ENCODE measurements at places on chromosomes 16 and 17.

DNA sequence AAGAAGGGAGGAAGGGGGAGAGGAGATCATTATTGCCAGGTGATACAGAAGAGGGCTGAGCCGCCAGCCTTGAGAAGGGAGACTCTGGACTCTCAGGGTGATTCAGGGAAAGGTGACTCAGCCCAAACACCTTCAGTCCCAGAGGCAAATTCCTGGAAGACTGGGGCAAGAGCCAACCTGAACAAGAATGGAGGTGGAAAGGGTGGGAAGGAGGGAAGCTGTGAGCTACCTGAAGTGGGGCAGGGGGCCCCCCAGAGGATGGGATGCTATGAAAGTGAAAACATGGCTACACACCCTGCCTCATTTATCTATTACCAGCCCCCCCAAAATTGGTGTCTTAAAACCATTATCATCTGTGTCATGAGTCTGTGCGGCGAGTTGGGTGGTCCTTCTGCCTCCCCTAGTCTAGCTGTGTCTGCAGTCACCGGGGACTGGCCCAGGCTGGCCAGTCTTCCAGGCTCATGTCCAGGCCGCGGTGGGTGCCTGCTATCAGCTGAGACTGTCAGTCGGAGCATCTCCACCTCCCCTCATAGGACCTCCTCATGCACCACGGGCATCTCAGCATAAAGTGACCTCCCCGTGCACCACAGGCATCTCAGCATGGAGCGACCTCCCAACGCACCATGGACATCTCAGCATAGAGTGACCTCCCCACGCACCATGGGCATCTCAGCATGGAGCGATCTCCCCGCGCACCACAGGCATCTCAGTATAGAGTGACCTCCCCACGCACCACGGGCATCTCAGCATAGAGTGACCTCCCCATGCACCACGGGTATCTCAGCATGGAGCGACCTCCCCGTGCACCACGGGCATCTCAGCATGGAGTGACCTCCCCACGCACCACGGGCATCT is 3.2 kb upstream of the SLC47A2 start:
- no peak for DNase-seq

DNA sequence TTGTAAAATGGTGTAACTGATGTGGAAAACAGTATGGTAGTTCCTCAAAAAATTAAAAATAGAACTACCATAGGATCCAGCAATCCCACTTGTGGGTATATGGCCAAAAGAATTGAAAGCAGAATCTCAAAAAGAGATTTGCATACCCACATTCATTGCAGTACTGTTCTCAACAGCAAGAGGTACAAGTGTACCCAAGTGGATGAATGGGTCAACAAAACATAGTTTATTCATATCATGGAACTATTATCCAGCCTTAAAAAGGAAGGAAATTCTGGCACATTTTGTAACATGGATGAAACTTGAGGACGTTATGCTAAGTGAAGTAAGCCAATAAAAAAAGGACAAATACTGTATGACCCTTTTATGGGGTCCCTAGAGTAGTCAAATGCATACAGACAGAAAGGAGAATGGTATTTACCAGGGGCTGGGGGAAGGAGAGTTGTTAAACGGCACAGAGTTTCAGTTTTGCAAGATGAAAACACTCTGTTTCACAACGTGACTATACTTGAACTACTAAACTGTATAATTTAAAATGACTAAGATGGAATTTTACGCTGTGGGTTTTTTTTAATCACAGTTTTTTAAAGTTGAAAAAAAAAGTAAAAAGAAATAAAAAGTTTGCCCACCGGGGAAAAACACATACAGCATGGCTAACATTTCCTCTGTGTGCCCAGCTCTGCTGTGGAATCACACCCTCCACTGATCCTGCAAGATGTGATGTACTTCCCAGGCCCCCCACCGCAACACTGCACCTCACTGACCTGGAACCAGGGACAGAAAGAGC is 6.1 kb downstream of the TVP23A start:
- DNase-seq: no peak

DNA sequence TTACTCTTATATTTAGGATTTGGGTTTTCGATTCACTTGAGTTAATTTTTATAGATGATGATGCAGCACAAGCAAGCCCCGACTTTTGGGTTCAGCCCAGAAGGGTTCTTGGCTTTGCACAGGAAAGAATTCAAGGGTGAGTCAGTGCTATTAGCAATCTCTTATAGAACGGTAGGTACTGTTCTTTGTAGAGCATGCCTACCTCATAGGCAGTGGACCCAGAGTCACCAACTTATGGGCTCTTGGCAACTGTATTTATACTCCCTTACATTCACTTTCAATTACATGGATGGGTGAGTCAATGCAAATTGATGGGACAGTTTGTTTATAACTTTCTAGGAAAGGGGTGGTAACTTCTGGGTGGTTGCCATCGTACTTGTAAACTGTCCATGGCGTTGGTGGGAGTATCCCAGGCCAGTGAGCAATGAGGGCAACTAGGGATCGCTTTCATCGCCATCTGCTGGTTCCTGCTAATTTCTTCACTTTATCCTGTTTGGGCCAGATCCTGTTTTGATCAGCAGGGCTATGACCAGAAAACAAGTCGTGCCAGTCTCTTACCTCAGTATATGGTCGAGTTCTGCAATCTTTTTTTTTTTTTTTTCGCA is 362.6 kb downstream of the CNTNAP4 start:
- no peak for DNase-seq

DNA sequence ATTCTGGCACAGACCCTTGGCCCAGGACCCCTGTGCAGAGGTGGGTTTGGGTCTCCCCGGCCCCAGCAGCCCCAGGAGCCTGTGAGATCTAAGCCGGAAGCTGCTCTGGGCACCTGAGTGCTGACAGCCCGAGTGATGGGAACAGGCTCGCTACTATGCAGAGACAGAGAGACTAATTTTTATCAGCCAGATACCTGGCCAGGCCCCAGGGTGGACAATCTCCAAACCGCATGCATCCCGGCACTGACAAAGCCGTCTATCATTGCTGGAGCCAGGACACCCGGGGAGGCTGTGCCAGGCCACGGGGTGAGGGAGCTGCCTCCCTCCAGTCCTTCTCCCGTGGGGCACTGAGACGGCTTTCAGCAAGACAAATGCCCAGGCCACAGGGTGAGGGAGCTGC is 25.0 kb downstream of the CBFA2T3 start:
- no peak for DNase-seq

DNA sequence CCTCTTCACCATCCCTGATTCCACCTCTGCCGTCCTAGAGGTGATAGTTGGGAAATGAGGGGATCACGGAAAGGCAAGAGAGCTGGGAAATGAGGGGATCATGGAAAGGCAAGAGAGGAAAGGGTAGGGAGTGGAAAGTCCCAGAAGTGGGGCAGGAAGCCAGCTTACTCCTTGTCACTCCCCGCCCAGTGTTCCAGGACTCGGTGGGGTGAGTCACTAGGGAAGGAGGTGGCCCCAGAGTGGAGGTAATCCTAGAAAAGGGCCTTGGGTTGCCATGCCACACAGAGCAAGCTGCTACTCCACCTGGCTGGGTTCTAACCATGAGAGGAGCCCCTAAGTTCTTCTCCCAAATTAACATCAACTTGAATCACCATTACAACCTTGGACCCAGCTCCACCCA is 14.8 kb downstream of the ALOXE3 start:
- no peak for DNase-seq

- no peak for DNase-seq
Measured at GRCh38 chr17:17429222-17429621, 47.6 kb upstream of the MED9 start.

- no peak for DNase-seq
Measured at GRCh38 chr17:50212121-50212843, 10.9 kb upstream of the COL1A1 start.

- DNase-seq: no peak
Measured at GRCh38 chr16:53378138-53378537, 56.1 kb upstream of the RBL2 start.

DNA sequence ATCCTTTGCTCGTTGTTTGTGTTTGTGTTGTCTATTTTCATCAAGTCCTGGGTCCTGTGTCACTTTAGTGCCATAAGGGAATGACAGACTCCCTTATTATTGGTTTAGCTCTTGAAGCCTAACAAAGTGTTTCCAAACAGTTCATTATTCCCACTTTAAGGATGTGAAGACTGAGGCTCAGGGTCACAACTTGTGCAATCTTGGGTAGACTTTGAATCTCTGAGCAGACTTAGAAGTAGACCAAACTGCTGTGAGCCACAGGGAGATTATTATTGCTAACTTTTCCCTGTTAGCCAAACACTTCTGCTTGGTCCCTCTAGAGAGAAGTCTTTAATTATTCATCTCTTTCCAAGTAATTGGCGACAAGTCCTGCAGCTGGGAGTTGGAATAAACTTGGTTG is 31.8 kb downstream of the PRKCB start:
- DNase-seq: no peak

GRCh38 chr17:1089915-1090314 is 89.9 kb downstream of the ABR start:
- no peak for DNase-seq

GRCh38 chr17:72358465-72358864 is 237.6 kb downstream of the SOX9 start:
- no peak for DNase-seq

GRCh38 chr17:72097144-72097543 is 23.7 kb upstream of the SOX9 start:
- no peak for DNase-seq

DNA sequence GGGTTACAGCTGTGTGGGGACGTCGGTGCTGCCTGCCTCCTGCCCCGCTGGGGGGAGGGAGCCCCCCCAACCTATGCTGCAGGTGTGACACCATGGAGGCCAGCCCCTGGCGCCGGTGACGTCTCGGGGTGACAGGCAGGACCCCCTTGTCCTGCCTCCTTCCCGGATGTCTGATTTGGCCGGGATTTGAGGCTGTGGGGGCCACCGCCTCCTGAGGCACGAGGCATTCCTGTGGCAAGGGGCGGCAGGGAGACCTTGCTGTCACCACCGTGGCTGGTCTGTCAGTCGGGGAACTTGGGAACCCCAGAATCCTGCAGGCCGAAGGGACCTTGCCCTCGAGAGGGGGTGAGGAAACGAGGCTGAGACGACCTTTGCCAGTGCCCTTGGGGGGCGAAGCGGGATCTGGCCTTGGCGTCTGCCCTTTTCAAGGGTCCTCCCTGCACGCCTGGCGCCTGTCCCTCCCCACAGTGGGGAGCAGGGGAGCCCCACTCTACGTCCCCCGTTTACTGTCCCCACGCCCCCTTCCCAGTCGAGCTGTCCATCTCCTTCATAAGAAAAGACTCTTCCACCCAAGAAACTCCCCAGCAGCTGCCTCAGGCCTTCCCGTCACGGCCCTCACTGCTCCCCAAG is 74.4 kb downstream of the METRNL start:
- no peak for DNase-seq

DNA sequence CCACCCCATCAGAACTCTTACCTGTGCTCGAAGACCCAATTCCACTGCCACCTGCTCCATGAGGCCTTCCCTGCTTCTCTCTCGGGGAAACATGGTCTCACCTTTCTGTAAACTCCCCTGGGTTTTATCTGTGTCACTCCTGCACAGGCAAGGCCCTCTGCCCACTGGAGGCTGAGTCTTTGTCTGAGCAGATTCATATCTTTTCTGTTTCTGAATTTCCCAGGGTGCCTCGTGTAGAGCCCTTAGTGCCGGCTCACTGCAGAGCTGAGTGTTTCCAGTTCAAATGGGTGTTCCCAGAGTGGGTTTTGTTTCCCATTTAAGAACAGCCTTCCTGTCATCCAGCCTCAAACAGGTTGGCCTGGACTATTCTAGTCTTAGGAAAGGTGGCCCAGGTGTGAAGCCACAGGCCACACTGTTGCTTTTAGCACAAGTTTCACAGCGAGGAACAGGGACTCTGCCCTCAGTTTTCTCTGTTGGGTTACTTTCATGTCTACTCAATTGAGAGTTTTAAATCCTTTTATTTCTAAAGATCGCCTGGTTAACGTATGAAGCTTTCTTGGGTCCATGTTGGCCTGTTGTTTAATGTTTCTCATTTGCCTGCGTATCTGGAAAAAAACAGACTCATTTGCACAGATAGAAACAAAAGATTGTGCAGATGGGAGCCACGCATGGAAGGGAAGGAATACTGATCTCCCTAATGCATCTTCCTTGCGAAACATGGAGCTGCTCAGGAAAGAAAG is 228.7 kb downstream of the MSI2 start:
- no peak for DNase-seq

DNA sequence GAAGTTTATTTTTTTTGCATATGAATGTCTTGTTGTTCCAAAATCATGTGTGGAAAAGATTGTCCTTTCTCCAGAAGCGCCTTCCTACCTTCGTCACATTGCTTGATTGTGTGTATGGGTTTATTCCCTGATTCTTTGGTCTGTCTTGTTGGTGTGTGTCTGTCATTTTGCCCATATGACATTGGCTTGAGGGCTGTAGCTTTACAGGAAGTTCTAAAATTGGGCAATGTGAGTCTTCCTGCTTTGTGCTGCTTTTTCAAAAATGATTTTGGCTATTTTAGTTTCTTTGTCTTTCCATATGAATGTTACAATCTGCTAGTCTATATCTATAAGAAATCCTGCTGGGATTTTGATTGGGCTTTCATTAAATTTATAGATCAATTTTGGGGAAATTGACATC is 217.2 kb downstream of the SNX29 start:
- DNase-seq: no peak

- no peak for DNase-seq
Measured at GRCh38 chr17:34798581-34798980, 162.7 kb downstream of the CCT6B start.

DNA sequence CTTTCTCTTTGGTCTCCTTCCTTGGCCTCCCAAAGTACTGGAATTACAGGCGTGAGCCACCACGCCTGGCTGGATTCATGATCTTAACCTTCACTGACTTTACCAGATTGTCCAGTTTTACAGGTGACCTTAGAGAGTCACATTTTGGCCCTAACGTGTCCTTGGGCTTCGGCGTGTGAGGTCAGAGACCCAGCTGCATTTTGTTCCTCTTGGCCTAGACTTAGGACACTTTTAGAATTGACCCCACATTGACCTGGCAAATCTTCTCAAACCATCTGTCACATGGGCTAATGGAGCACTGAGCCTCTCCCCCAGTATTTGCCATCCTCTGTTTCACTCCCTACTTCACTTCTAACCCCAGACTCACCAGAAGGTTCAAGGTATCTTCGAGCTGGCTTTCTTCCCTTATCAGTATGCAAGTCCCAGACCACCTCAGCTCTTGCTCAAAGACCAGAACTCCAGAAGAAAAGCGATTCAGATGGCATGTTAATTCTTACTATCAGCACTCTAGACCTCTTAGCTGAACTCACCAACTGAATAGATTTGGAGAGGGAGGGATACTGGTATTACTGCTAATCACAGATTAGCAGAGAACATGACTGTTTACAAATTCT is 1.7 kb upstream of the CYTH1 start:
- DNase-seq: no peak

DNA sequence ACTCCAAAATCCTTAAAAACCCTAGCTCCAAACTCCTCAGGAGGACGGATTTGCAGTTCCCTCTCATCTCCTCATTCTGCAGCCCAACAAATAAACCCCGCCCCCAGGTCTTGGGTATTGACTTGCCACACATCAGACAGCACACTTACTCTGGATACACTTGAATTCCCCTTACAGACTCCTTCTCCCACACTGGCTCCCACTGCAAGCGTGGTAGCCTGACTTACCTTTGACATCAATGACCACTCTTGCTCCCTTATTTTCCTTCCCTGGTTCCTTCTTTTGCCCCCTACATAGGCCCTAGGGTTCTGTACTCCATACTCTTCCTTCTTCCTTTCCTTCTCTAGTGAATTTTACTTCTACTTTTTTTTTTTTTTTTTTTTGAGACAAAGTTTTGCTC is 7.5 kb downstream of the RFFL start:
- DNase-seq: no peak

Measured in activated T-cell treated with anti-CD3 and anti-CD28 coated beads for 4 hours (primary cell).